EL (cell line): ENCODE measurements at places on chromosomes 12 and 14.

- no peak for DNase-seq
Measured at GRCh38 chr14:32991691-32992090, 53.0 kb downstream of the NPAS3 start.

DNA sequence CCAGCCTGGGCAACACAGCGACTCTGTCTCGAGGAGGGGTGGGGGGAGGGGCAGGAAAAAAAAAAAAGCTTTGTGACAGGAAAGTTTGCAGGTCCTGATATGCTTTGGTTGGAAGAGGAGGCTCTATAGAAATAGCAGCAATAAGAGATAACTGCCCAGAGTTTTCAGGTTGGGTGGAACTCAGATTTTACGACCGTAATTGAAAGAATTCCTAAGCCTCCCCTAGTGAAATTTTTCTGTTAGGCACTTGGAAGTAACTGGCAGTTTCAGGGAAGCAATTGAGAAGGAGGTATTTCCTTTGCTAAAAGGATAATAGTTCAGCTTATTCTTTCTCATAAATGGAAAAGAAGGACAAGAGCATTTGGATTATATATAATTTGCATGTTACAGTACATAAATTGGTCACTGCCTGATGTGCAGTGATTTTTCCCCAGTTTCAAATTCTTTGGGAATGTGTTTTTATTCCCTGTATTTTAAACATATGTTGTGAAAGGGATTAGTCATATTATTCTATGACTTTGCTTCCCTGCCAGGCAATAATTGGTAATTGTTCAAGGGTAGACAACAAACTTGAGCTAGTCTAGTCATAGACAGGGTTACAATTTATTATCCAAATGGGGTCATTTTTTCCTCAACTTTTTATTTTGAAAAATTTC is 452.8 kb downstream of the AEBP2 start:
- peak; percentile 18 for DNase-seq

DNA sequence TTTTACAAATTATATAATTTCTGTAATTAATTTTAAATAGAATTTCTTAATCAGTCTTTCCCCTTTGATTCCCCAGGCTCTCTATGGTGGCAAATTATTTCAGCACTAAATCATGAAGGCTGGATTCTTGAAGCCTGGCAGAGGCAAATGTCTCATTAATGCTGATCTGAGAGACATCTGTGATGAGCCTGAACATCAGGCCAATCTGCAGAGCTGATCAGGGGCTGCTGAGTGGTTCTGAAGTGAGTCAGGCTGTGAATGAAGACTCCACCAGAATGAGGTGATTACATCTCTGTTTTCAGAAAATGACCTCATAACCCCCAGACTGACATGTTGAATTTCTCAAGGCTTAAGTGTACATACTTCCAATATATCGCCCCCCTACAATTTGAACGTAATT is 124.2 kb upstream of the MIS18BP1 start:
- DNase-seq, result peak; percentile 30

GRCh38 chr12:116863275-116863767 is 17.9 kb downstream of the HRK start:
- DNase-seq, result peak; percentile 66

- peak; percentile 85 for DNase-seq
Measured at GRCh38 chr12:47014474-47014873, 64.9 kb upstream of the PCED1B start.

DNA sequence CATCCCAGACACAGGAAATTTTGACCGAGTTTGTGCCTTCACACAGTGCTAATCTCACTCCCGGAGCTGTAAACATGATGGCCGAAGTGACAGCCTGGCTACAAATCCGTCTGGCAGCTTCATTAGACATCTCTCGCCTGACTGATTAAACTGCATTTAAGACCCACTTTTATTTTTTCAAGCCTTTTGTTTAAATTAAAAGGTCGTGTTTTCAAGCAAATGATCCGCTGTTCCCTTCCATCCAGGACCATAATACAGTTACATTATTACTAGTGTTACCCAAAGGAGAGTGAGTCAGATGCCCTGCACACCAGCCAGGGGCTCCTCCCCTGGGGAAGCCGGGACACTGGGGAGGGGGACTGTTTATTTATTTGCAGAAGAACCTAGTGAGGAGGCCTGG is 200.2 kb downstream of the EXOC5 start:
- no peak for DNase-seq

- DNase-seq, result no peak
Measured at GRCh38 chr12:70971001-70971794, 50.7 kb upstream of the PTPRR start.

DNA sequence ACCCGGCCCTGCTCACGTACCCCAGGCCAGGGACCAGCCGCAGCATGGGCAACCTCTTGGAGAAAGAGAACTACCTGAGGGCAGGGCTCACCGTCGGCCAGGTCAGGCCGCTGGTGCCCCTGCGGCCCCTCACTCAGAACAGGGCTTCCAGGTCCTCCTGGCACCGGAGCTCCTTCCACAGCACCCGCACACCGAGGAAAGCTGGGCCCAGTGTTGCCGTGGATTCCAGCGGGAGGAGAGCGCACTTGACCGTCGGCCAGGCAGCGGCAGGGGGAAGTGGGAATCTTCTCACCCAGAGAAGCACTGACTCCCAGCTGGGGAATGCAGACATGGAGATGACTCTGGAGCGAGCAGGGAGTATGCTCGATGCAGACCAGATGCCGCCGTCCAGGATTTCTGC is 7.9 kb upstream of the VAMP1 start:
- peak; percentile 68 for DNase-seq
